ENCODE measurements at places on chromosomes 6 and 20. TPM values are rescaled to one million over a fixed set of nuclear protein-coding genes. Genes with fewer than 3 reads are reported as not detected.

The SNAI1 gene
- total RNA-seq, result 0.83 TPM

The DEFB132 gene
- total RNA-seq, result not detected

The BCL2L1 gene
- 87.5 TPM for total RNA-seq

The CNKSR3 gene
- total RNA-seq, result 10.8 TPM

The HLA-DOA gene
- total RNA-seq, result under 0.01 TPM

The PRDM13 gene
- not detected for total RNA-seq

The CDSN gene
- not detected for total RNA-seq

The FOXA2 gene
- not detected for total RNA-seq

The F13A1 gene
- not detected for total RNA-seq

The MYCT1 gene
- 0.44 TPM for total RNA-seq

The ADGRF5 gene
- total RNA-seq, result under 0.01 TPM

The TBXT gene
- not detected for total RNA-seq

The RALGAPA2 gene
- total RNA-seq, result 7.9 TPM

The SLC17A2 gene
- total RNA-seq, result not detected

The PDYN gene
- total RNA-seq, result not detected

The IPCEF1 gene
- total RNA-seq, result under 0.01 TPM

The ZDHHC14 gene
- 7.3 TPM for total RNA-seq

The NCOA5 gene
- 9.1 TPM for total RNA-seq

The LY6G5C gene
- total RNA-seq, result 0.73 TPM

The FAM209B gene
- total RNA-seq, result not detected

The CDK19 gene
- 10.1 TPM for total RNA-seq

The DNAH8 gene
- 0.44 TPM for total RNA-seq

The SLC35F1 gene
- under 0.01 TPM for total RNA-seq

The EPPIN gene
- not detected for total RNA-seq

The RIPK1 gene
- total RNA-seq, result 26.6 TPM

The BMP5 gene
- total RNA-seq, result 0.17 TPM

The VSX1 gene
- not detected for total RNA-seq

The DNMT3B gene
- total RNA-seq, result 3.8 TPM

The CST5 gene
- total RNA-seq, result not detected

The HLA-DPA1 gene
- total RNA-seq, result 1.7 TPM

The CST7 gene
- not detected for total RNA-seq

The IP6K3 gene
- total RNA-seq, result 0.50 TPM

The ESF1 gene
- total RNA-seq, result 10.6 TPM

The TREML1 gene
- not detected for total RNA-seq

The ZNF334 gene
- 1.6 TPM for total RNA-seq

The PEX3 gene
- 28.1 TPM for total RNA-seq

The GNAS-AS1 gene
- total RNA-seq, result 1.3 TPM

The NKX2-4 gene
- total RNA-seq, result not detected

The SIRPB1 gene
- total RNA-seq, result 1.2 TPM

The KHDC1 gene
- total RNA-seq, result 8.1 TPM

The MLN gene
- not detected for total RNA-seq

The OPRM1 gene
- not detected for total RNA-seq

The CST4 gene
- not detected for total RNA-seq

The PKIB gene
- total RNA-seq, result 11.1 TPM

The FGD2 gene
- total RNA-seq, result not detected

The C6orf58 gene
- total RNA-seq, result not detected

Data from smooth muscle cell of trachea (primary cell).